ENCODE measurements at places on chromosomes 13 and 19.

DNA sequence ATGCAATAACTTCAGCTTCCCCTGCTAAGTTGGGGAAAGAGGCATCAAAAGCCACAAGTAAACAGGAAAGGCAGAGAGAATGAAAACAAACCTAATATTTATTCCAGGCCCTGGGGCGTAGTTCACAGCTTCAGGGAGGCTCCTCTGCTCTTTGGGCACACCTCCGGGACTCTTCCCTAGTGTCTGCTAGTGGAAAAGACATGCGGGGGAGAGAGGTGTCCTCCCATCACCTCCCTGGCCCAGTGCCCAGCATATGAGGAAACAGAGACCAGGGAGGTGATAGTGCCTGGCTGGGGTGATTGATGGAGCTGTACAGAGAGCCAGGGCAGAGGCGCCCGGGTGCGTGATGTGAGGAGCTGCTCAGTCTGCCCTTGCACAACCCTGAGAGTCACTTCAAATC is 71.0 kb downstream of the RASL11A start:
- DNase-seq = no peak

- no peak for DNase-seq
These were observed 3.1 kb downstream of the SHISA2 start for GRCh38 chr13:26048741-26049140.

DNA sequence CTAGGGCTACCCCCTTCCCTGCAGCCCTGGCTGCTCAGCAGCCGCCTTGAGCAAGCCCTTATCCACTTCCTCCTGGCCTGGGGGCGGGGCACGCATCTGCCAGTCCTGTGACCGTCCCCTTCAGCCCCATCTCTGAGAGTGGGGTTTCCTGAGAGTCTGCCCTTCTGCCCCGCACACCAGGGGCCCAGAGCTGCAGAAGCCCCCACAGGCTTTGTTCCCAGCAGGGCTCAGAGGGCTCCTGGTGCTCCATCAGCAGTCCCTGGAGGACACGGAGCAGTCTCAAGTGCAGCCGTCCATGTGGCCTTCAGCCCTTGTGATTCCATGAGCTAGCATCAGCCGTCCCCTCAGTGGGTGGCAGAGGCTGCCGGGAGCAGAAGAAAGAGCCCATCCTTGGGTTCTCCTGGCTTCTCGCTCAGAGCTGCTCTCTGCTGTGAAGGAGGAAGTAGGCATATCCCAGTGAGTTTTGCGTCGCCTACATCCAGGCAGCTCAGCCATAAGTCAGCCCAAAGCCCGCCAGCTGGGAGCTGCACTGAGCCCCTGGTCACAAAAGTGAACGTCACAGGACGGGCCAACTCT is 16.3 kb downstream of the MYO9B start:
- peak; percentile 38 for DNase-seq

- DNase-seq = no peak
These were observed 71.9 kb downstream of the CDK8 start for GRCh38 chr13:26325876-26326275.

GRCh38 chr13:45690636-45691035 is 11.5 kb upstream of the CBY2 start:
- DNase-seq = no peak

- DNase-seq = no peak
These were observed 10.5 kb downstream of the MLLT1 start for GRCh38 chr19:6269101-6269886.

DNA sequence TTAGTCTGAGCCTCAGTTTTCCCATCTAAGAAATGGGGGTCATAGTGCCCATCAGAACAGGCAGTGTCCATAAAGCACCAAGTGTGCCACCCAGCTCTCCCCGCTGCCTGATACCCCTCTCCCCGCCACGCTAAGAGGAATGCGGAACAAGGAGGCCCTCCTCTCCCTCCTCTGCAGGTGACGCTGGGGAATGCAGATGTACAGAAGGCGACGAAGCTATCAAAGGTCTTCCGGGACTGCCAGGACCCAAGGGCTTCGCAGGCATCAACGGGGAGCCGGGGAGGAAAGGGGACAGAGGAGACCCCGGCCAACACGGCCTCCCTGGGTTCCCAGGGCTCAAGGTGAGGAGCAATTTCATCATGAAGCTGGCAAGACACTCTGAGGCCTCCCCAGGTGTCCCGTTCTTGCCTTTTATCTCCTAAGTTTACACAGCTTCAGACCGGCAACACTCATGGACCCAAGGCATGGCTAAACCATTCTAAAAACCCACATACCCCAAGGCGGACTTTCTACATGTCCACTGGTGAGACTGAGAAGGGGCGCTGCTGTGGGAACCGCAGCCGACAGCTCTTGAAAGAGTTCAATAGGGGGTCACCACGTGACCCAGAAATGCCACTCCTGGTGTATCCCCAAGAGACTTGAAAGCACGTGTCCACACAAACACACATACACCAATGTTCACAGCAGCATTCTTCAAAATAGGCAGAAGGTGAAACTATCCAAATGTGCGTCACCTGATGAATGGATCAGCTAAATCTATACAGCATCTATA is 102.7 kb downstream of the RAB20 start:
- DNase-seq = no peak

DNA sequence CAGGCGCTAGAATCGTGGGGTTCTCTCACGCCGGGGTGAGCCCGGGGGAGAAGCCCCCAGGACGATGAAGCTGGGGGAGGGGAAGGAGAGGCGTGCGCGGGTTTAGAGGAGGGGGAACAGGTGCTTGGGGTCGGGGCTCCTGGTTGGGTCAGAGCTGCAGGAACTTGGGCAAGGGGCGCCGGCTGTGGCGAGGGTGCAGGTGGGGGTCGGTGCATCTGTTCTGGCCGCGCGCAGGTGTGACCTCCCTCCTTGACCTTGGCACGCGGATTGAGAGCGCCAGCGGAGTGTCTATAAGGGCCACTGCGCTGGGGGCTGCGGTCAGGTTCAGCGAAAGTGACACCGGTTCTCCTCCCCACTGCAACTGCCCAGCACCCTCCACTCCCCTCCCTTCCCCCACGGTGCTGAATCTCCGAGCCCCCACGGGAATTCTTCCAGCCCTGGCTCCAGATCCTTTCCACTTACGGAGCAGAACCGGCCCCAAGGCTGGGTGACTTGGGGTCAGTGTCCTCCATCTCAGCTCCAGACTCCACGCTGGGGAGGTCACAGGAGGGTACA is 618 bp downstream of the TMEM38A start:
- no peak for DNase-seq

GRCh38 chr13:90562443-90562842 is 785.0 kb upstream of the MIR17HG start:
- no peak for DNase-seq

- DNase-seq = no peak
These were observed 643.5 kb downstream of the UQCRFS1 start for GRCh38 chr19:28569132-28570131.

- peak; percentile 21 for DNase-seq
These were observed 34.4 kb upstream of the ZNF808 start for GRCh38 chr19:52492994-52493470.

GRCh38 chr19:18763674-18764590 is 27.2 kb downstream of the COMP start:
- peak; percentile 71 for DNase-seq

GRCh38 chr19:38023671-38024541 is 116.9 kb downstream of the SIPA1L3 start:
- no peak for DNase-seq

- DNase-seq = no peak
These were observed 23.6 kb downstream of the SOHLH2 start for GRCh38 chr13:36190771-36191170.

- DNase-seq = no peak
These were observed 9.7 kb upstream of the JUND start for GRCh38 chr19:18291019-18291524.

DNA sequence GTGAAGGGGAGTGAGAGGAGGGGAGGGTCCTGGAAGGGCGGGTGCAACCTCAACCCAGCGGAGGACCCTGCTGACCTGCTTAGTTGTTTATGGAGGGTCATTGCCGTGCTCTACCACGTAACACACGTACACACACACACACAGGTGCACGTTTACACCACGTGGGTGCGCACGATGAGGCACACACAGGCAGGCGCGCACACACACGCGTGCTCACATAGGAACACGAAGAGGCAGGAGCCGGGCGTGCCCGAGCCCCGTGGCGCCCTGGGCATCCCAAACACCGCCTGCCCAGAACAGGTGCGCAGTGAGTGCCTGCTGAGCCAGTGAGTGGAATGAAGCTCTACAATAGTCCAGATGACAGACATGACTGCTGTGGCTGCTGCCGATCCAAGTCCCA is 11.2 kb upstream of the MADCAM1 start:
- DNase-seq = no peak

- no peak for DNase-seq
These were observed 29.5 kb downstream of the CRTC1 start for GRCh38 chr19:18712981-18713380.

DNA sequence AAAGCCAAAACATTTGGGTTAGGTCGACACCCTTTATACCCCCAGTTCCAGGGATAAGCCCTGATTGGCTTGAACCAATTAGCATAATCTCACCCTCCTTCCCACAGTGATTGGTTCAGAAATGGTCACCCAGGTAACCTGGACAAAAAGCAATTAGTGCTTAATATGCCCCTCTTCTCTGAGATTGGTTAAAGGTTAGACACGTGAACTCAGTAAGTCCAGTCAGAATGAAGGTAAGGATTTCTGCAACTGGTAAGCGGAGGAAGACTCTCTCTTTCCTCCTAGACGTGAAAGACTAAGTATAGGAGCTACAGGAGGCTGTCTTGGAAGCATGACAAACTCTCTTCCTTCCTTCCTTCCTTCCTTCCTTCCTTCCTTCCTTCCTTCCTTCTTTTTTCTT is 1.3 kb upstream of the PNMA8C start:
- DNase-seq = no peak

GRCh38 chr13:108155185-108156106 is 59.9 kb downstream of the LIG4 start:
- DNase-seq = peak; percentile 21

DNA sequence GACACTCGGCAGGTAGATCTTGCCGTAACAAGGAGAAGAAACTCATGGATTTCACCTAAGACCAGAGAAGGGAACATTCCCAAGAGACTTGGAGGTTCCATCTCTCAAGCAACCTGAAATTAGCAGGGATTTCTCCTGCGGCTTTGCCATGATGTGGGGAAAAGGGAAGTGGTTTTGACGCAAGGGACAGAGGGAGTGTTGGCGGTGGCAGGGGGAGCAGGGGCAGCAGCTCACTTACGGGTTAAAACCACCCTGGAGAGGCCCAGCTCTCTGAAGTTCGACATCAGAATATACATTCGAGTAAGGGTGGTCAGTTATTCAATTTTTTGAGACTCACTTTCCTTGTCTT is 76.1 kb upstream of the POMP start:
- DNase-seq = no peak

- no peak for DNase-seq
These were observed 540.5 kb upstream of the KLF12 start for GRCh38 chr13:74674720-74675119.

GRCh38 chr19:58513213-58513693 is 1.5 kb upstream of the SLC27A5 start:
- DNase-seq = no peak

DNA sequence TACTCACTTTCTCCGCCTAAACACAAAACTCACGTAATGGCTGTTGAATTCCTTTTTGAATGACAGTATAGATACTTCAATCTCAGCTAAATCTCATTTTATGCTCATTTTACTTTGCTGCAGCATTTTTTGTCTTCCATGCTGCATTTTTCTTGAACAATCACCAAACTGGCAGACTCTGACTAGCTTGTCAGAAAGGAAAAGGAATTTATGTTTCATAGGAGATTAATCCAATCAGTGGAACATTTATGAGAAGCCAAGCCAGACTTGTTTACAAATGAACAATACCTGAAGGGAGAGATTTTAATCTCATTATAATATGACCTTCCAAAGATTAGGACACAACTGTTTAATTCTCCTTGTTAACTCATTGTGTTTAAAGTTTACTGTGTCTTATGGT is 1044.3 kb downstream of the DIAPH3 start:
- DNase-seq = no peak

- no peak for DNase-seq
These were observed 106.7 kb downstream of the OLFM4 start for GRCh38 chr13:53135301-53135700.

- DNase-seq = no peak
These were observed 11.1 kb upstream of the NFIX start for GRCh38 chr19:12984143-12984627.
